ENCODE measurements at places on chromosomes 1 and 21.

DNA sequence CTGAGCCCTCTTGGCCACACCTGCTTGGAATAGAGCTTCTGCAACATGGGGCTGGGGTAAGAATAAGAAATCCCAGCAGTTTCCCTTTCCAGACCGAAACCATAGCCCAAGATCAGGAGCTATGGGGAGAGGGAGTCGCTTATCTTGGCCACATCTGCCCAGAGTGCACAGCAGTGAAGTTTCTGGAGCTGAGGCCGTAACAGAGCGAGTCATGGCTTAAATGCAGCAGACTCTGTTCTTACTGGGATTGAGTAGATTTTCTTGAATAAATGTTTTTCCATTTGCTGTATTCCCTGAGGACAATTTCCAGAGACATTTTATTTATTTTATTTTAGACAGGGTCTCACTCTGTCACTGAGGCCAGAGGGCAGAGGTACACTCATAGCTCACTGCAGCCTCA lies 33.5 kb downstream of the CFAP57 start:
- no peak for DNase-seq

DNA sequence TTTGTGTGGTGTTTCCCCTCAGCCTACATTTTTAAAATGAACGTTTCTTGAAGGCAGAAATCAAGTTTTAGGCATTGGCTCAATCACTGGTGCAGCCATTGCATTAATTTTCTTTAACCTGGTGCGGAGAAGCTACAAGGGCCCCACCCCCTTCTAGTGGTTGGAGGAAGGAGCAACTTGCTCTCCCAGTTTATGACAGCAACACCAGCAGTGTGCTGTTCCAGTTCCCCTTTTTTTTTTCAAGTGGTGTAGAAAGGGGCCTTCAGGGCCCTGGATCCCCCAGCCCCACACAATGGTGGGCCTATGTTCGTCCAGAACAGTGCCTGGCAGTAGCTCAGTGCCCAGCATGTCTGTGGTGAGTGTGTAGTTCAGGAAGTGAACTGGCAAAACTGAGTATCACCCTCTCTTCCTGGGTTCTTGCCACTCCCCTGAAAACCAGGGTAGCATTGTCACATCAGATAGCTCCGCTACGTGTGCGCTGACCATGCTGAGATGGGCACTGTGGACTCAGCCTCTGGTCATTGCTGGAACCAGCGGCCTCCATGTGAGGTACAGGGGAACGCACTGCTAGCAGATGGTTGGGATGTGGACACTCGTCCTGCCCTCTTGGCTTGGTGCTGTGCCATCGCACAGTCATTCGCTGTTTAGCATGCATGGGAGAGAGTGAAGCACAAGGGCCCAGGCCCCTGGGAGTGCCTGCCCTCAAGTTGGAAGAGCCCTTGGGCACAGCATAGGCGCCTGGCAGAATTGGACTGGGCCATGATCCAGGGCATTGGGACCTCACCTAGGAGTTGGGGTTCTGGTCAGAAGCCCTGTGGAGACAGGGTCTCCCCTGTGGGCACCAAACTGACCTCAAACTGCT lies 7.2 kb downstream of the ARF1 start:
- DNase-seq = no peak

DNA sequence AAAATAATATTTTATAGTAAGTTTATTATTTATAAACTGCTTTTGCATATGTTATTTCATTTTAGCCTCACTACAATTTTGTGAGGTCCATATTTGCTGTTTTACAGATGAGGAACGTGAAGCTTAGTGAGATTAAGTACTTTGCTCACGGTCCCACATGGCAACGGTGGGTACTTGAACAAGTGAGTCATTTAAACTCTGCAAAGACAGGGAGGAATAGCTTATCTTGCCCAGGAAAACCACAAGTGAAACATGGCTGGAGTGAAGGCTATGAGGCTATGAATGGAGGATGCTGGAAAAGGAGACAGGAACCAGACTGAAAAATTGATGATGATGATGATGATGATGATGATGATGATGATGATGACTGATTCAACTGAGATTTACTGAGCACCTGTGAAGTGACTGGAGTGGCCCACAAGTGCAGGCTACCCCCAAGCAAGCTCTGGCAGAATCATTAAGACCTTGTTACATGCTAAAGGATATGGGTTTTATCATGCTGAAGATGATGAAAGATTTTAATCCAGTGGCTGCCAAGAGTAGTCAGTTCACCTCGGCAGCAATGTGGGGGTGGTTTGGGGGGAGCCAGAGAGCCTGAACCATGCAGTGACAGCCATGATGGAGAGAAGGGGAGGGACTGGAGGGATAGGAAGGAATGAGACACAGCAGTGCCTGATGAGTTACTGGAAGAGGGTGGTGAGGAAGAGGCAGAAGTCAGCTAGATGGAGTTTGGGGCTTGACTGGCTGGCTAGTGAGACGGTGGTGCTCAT lies 1.4 kb upstream of the ABCA4 start:
- DNase-seq = no peak

DNA sequence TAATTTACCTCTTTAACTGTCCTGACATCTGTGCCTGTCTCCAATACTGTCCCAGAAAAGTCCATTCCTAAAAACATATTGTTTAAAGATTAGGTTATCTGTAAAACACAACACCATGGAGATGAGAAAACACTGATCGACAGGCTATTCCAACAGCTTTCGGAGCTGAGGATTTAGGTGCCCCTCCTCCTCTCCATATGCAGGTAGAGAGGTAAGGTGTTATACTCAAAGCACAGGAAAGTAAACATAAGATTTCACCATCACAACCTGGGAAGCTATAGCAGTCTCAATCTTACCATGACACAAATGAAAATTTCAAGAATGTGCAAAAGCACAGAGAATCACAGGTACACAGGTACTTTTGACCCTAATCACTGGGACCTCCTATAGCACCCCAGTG lies 60.9 kb upstream of the RASAL2 start:
- DNase-seq = no peak

DNA sequence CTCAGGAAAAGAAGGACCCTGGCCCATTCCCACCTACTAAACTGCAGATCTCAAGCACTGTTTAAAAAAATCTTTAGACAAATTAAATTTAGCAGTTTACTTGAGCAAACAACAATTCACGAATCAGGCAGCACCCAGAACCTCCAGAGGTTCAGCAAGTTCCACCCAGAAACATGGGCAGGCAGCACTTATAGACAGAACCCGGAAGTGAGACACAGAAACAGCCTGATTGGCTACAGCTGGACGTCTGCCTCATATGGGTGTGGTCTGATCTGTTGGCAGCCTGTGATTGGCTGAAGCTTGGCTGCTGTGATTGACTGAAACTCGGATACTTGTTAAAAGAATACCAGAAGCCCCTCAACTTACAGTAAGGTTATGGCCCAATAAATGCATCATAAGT lies 34.7 kb upstream of the COL6A2 start:
- no peak for DNase-seq

DNA sequence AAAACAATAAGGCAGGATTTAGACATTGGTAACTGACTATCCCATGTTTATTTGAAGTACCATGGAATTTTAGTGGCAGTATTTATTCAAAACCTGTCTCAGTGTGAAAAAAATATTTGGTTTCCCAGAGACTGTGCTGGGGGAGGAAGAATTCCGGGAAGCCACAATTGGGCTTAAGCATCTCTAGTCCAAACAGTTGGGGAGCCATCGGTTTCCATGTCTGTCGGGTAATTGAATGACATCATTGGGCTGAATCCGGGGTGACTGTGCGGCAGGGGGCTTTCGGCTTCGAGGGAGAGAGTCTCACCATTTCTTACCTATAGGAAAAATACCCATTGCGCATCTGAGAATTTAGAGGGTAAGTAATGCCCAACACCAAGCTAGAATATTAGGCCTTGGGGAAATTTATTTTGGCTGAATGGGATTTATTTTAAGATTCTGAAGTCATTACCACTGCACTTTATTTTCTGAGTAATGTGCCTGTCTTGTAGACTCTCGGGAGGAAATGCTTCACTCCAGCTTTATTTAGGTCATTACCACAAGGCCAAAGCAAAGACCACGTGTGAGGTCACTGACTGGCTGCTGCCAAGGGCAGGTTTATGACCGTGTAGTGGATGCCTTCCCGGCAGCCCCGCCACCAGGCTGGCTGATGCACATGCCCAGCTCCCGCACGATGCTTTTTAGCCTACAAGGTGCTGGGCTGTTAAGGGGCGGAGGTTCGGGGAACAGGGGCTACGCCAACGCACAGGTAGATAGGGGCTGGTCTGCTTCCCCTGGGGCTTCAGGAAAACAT lies 23.1 kb upstream of the UMODL1 start:
- DNase-seq = peak; percentile 71

DNA sequence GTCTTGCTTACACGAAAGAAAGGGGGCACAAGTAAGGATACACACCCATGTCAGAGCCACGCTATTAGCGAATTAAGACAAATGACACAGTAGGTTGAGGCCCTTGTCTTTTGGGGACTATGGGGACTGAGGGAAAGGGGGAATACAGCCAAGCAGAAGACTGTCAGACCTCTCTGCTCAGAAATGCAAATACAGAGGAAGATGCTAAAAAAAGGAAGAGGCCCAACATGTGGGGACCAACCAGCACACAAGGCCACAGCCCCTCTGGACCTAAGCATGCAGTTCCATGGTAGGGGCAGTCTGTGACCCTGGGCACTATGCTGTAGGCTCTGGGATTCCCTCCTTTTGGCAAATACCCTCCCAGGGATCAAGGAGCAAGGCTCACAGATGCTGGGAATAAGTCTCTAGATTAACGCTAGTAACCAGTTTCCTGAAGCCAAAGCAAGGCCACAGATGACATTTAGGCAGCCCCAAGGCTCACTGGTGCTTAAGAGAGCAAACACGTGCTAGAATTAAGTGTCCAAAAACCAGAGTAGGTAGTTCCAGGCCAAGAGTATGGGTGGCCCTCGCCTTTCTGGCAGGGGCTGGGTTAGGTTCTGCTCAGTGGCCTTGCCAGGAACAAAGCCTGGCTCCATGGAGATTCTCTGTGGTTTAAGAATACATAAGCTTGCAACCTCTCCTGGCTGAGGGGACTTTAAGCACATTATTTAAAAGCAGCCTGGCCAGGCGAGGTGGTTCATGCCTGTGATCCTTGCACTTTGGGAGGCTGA lies 38.2 kb downstream of the RABIF start:
- no peak for DNase-seq

DNA sequence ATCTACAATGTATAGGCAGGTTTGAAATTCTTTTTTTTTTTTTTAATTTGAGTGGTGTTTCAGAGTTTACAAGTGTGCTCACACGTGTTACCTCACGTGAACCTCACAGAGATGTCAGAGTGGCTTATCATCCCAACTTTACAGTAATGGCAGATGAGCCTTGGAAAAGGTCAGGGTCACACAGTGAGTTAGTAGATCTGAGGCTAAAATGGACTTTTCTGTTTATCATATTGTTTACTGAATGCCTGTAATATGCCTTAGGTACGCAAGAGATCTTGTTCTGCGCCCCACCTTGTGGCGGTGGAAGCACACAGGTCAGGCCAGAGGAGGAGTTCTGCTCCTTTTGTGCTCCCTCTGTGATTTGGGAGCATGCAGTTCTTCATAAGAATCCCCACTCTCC lies 80.0 kb downstream of the DYRK1A start:
- no peak for DNase-seq

GRCh38 chr1:176843352-176844297 lies 320.9 kb downstream of the ASTN1 start:
- no peak for DNase-seq

- DNase-seq = no peak
Observed at GRCh38 chr1:203250911-203251310, 21.4 kb upstream of the CHIT1 start.

DNA sequence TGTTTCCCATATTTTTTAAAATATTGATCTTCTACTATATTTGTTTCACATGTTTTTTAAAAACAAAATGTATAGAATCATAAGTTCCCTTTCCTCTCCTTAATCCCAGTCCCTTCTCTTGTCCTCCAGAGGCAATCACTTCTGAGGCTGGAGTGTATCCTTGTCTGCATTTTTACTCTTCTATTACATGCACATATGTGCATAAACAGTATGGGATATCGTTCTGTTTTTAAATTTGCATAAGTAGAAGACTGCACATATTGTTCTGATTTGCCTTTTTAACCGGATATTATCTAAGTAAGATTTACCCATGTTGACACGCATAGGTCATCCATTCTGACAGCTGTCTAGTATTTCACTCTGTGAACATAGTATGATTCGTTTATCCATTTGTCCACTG lies 142.0 kb downstream of the TRABD2B start:
- DNase-seq = no peak

DNA sequence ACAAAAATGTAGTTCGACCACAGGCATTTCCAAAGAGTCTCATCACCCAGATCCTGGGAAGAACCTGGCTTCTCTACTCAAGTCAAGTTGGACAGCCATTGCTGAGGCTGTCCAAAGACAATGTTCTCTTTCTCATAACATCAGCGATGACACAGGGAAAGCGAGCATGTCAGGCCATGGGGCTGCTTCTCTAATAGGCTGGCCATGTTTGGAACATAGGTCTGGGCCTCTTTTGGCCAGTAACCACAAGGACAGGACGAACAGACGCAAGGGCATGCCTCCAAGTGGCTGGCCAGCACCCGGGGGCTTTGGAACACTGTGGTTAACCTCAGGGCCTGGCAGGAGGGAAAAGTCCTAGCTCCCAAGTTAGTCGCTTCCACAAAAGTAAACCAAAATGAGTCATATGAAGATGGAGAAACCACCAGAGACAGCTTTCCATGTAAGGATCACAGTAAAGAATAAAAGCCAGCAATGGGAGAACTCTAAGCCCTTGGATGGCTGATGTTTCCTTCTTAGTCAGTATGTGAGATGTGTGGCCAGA lies 80.6 kb upstream of the SLC44A3 start:
- no peak for DNase-seq

DNA sequence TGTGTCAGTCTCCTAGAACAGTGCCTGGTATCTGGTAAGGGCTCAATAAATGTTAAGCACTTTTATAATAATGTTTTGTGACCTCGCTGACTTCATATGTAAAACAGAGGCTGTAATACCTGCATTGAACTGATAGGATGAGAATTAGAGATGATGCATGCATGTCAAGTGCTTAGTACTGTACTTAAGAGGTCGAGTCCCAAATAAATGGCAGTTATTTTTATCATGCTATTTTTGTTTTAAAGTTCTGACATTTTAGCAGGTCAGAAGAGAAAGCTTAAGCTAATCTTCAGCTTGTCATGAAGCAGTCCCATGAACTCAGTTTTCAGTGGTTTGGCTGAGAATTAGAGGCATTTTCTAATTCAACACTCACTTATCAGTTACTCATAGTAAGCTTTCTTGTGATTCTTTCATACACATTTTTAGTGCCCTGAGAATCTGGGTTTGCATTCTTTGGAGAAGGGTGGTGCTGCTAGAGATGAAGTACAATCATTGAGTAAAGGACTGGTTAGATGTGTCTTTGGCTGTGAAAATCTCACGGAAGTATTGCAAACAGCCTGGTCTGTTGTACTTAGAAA lies 75.7 kb upstream of the RAVER2 start:
- DNase-seq = no peak

- DNase-seq = no peak
Observed at GRCh38 chr1:113742515-113742914, 16.8 kb downstream of the PHTF1 start.

DNA sequence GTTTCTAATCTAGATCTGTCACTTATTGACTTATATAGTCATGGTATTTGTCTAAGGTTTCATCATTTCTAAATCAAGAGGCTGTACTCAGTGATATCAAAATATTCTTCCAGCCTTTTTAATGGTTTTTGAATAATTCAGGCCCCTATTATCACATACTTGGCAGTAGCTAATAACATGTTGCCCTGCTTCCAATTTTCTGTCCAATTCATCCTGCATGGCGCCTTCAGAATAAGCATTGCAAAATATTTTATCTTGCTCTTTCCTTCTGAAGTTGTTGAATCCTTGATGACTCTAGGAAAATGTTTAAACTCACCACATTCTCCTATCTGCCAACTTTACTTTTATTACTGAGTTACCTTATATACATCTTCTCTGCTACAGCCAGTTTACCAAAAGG lies 517.2 kb upstream of the B3GALT2 start:
- no peak for DNase-seq

GRCh38 chr1:63912643-63913042 lies 138.8 kb downstream of the ROR1 start:
- DNase-seq = no peak

Measured in ovary (tissue), 10 donors.